ENCODE measurements at places on chromosomes 3 and 15. TPM values are rescaled to one million over a fixed set of nuclear protein-coding genes. Genes with fewer than 3 reads are reported as not detected.

- DNase-seq: no peak
Measured at GRCh38 chr3:157290766-157291165, 130.8 kb upstream of the CCNL1 start.

DNA sequence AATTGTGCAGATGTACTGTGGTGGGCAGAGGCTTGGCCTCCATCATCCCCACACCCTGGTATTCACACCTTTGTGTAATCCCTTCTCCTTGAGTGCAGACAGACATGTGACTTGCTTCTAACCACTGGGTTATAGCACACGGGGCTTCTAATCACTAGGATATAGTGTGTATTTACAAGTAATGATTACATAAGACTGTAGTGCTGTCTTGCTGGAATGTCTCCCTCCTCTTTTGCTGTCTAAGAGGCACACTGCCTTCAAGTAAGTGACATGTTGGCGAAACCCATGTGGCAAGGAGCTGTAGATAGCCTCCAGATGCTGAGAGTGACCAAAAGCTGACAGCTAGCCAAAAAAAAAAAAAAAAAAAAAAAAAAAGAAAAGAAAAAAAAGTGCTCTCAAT is 542.7 kb upstream of the MDFIC2 start:
- DNase-seq: no peak

DNA sequence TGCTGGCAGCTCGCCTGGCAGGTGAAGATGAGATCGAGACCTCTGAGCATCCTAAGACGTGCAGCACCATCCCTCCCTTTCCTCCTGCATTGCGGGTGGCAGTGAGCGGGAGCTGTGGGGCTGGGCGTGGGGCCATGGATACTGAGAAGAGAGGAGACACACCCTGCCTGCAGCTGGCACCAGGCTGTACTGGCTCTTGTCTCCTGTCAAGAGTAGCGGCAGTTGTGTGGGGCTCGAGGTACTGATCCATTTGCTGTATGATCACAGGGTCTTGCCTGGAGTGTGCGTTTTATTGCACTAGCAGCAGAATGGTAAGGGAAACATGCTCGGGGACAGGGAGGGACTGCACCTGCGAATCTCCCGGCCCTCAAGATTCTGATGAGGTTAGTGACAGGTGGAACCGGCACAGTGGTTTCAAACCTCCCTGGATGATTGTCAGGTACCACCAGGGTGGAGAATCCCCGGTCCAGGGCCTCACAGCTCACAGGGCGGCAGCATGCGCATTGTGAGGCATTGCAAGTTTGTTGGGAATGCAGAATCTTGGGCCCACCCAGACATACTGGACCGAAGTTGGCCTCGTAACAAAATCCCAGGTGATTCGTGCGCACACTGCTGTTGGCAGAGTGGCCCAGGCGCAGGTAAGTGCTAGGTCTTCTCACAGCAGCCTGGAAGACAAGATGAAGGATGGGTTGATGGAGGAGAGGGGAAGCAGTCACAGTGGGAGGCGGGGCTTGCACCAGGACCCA is 14.1 kb downstream of the SYNM start:
- no peak for DNase-seq

DNA sequence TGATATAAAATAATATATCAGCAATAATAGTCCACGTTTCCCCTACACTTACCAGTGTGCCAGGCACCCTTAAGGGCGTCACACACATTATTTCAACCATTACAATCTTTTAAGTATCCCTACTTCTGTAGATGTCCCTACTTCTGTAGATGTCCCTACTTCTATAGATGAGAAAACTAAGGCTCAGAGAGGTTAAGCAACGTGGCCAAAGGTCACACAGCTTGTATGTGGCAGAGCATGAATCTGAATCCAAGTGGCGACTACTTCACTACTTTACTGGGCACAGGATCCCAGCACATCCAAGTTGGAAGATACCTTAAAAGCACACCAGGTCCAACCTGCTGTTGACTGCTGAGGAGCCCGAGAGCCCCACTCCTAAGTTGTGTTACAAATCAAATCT is 77.5 kb downstream of the TLE3 start:
- DNase-seq: no peak

DNA sequence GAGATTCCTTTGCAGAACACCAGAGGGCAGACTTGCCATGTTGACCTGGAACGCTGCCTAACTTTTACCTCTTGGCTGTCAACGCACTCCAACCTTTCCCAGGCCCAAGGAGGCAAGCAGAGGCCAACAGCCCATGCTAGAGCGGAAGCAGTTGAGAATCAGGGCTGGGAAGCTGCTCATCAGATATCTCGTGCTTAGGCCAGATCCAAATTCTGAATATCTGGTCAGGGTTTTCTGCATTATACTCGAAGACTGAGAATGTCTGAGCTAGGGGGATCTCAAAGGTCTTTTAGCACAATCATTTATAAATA is 2.5 kb downstream of the XIRP1 start:
- DNase-seq: no peak

- DNase-seq: peak; percentile 87
Measured at GRCh38 chr3:119637679-119638477, 22.5 kb downstream of the POPDC2 start.

DNA sequence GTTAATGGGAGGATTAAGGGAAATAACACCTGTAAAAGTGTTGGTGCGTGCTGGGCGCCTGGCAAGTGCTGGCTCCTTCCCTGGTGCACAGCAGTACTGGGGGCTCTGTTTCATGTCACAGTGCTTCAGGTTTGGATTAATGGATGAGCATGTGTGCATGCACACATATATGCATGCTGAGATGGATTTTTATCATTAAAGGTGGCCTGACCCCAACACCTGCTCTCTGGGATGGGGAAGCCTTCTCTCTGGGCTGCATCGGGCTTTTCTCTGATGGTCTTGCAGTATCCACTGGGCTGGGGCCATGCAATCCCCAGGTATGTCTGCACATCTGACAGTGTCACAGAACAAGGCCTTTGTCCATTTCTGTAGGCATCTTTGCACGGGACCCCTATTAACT is 127.5 kb upstream of the PLXNA1 start:
- no peak for DNase-seq

DNA sequence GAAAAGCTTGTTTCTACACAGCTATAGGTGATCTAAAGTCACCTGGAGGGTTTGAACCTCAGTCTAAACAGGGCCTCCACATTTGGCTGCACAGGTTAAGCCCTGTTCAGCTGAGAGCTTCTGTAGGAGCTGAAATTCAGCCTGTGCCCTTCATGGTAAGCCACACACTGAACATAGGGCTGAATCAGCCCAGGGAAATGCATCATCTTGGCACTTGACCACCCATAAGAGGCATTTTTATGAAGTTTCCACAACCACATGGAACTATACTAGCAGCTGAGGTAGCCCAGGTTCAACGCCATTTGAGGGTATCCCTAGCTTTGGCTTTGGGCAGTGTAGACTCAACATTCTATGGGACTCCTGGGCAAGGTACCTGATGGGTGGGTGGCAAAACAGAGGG is 126.8 kb downstream of the FAM174B start:
- no peak for DNase-seq

DNA sequence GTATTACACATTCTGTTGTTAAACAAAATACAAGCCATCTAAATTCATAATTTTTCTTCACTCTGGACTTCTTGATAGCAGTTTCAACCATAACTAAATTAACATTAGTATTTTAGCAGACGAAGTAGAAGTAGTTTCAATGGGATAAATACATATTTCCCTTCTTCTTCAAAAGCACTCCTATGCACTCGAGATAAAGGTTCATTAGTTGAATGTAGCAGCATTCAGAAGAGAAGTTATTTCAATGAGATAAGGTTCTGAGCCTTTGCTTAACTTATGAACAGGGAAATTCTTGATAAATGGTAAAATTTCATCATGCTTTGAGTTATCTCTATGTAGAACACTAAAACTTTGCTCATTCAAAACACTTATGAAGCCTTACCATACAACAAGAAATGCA is 11.8 kb downstream of the TM4SF18 start:
- DNase-seq: no peak

DNA sequence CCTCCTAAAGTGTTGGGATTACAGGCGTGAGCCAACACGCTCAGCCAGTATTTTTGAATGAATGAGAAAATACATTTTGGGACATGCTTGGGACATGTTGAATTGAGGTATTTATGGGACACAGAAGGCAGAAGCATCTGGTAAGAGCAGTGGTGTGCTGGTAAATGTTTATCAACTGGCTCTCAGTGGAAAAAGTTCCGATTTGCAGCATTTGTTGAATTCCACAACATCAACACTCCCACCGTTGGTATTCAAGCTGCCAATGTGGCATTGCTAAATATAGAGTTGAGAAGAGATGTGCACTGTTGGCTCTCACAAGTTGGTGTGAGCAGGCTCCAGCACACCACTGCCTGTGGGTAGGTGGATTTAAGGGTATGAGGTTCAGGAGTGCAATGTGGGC is 35.8 kb upstream of the LRRFIP2 start:
- DNase-seq: peak; percentile 85

DNA sequence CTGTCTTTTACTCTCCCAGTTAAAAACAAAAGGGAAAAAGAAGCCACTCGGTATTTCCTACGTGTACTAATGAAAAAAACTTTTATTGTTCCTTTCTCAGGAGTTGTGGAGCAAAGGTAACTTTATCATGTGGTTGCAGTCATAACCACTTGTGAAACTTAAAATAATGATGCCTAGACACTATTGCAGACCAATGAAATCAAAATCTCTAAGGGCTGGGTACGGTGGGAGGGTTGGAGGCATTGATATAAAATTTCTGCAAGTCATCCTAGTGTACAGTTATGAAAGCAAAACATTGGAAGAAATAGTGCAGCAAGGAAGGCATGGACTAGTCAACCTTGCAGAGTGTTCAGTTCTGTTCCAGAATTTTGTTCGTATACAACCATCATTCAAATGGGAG is 808.8 kb downstream of the TUSC7 start:
- no peak for DNase-seq

DNA sequence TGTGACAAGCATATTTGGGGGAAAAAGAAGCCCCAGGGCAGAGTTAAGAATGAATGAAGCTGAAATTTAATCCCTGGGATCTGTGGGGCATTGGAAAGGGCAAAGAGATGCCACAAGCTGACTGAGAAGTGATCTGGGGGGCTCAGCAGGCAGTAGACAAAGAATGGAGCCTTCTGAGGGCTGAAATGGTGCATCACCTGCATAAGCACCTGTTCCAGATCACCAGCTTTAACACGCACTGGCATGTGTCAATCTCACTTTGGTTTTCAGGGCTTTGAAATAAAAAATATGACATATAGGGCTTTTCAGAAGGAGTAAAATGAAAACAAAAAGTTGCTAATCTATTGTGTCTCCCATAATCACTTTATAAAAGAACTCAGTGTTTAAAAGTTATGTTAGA is 210.8 kb upstream of the ARHGEF26 start:
- no peak for DNase-seq

GRCh38 chr3:73192036-73192738 is 130.7 kb downstream of the EBLN2 start:
- DNase-seq: no peak

- DNase-seq: no peak
Measured at GRCh38 chr3:65583188-65583587, 455.5 kb downstream of the MAGI1 start.

DNA sequence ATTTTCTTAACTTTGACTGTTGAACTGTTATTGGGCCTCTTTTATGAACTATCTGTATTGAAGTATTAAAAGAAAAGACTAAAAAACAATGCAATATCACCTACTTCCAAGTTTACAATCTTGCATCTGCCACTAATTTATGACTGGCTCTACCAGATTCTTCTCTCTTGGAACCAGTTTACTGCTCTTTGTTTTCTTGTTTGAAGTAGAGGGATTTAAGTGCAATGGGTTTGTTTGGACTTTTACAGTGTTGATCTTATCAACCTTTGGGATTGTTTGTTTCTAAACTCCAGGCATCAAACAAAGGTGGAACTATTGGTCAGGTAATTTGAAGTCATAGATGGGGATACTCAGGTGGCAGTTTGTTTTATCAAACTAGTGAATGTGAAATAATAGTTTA is 43.0 kb upstream of the MEIS2 start:
- no peak for DNase-seq

DNA sequence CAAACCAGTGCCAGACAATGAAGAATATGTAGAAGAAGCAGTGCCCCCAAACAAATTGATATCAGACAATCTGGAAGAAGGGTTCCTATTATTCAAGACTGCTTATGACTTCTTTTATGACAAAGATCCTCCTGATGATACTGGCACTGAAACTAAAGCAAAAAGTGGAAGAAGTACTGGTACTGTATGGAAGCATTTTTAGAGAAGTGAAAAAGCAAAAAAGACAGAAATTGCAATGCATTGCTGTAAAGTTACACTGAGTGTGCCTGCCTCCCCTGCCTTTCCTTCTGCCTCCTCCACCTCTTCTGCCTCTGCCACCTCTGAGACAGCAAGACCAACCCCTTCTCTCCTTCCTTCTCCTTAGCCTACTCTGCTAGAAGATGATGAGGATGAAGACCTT is 167.6 kb downstream of the PLCL2 start:
- DNase-seq: no peak

DNA sequence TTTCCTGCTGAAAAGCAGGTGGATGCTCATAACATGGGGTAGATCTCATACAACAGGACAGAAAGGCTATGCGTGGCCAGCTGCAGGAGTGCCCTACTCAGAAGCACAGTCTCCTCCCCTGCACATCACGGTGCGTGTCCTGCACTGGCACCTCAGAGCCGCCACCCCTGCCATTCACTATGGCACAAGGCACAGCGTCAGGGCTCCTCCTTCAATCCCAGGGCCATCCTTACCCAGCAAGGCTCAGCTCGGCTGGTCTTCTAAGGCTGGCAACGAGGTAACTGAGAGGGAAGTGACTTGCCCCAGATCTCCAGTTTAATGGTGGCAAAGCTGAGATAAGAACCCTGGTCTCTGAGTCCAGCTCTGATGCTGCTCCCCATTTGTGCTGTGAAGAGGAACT is 97.1 kb downstream of the CPN2 start:
- no peak for DNase-seq

- DNase-seq: no peak
Measured at GRCh38 chr3:66297260-66297873, 76.6 kb downstream of the SLC25A26 start.

- no peak for DNase-seq
Measured at GRCh38 chr15:59304807-59305206, 67.9 kb downstream of the MYO1E start.

Gene EBLN2
- 1.9 TPM for total RNA-seq

Gene SLC28A2
- not detected for total RNA-seq

Gene GHRL
- not detected for total RNA-seq

Gene ZNF106
- total RNA-seq: 56.6 TPM

Gene FSIP1
- 0.58 TPM for total RNA-seq

Gene HES1
- total RNA-seq: 35.1 TPM

Gene WDR93
- not detected for total RNA-seq

Gene FAM3D
- total RNA-seq: not detected

All from foreskin keratinocyte (primary cell).